GM23248 (cell line): ENCODE measurements at places on chromosomes 6 and 20. TPM values are rescaled to one million over a fixed set of nuclear protein-coding genes. Genes with fewer than 3 reads are reported as not detected.

- peaks cover 11% of the 10 kb centered on the region; the same call in 1 of the 2 replicates for H3K36me3 ChIP-seq
- H3K4me1 ChIP-seq: no peaks in the 10 kb centered on the region
- H3K27me3 ChIP-seq: no peaks in the 10 kb centered on the region
- DNase-seq: no peak
- H3K27ac ChIP-seq: no peak overlapping the region
Measured at GRCh38 chr20:32234135-32234808, 26.6 kb downstream of the POFUT1 start.

Gene PTPRT
- total RNA-seq: not detected in 2 replicates

DNA sequence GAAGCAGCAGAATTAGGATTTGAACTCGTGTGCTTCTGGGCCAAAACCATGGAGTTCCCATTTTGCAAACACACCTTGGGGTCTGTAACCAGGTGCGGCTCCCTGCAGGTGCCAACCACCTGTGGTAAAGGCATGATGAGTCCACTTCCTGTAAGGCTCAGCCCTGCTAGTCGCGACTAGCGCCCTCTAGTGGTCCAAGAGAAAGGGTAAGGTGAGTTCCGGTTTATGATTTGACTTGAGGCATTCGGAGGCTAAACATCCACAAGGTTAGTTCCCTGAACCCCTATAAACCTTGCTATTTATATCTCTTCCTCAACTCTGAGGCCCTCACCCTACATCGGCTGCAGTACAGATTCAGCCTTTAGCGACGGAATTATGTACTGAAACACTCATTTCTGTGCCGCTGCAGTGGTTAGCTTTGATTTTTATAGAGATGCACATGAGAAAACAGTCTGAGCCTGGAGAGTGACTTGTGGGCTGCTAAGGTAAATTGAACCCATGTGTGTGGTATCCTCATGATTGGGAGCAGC is 173.4 kb downstream of the PLCB1 start:
- H3K27me3 ChIP-seq: no peaks in the 10 kb centered on the region
- H3K4me3 ChIP-seq: no peak overlapping the region
- DNase-seq: peak; percentile 50
- no peaks in the 10 kb centered on the region for H3K36me3 ChIP-seq
- H3K27ac ChIP-seq: no peak overlapping the region

DNA sequence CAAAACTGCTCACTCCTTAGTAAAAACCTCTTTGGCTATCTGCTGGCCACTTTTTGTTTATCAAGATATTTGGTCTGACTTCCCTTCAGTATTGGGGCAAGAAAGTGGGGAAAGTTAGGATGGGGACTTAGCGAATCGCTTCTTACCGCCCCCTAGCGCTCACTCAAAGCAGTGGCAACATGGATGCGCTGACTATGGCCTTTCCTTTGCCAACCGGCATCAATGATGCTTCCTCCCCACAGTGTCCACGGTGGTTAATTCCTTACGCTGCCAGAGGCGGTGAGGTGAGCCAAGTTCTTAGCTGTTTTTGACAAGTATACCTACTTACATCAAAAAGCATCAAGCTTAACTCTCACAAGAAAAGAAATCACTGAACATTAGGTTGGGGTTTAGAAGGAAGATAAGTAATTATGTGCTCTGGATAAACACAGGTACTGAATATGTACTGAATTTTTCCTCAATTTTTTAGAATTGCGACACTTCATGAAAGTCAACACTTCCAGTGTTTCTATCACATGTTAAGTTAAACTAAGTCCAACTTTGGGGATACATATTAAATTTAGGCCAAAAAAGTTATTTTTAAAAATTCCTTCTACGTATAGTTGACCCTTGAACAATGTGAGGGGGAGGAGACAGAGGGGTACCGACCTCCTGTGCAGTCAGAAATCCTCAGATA is 86.7 kb downstream of the GMDS start:
- peaks cover 38% of the 10 kb centered on the region for H3K4me1 ChIP-seq
- no peak overlapping the region for H3K27ac ChIP-seq
- peak; percentile 52 for DNase-seq
- H3K4me3 ChIP-seq: no peak overlapping the region
- no peaks in the 10 kb centered on the region for H3K36me3 ChIP-seq

GRCh38 chr6:99614430-99615186 is 8.0 kb downstream of the PRDM13 start:
- no peaks in the 10 kb centered on the region for H3K4me1 ChIP-seq
- H3K4me3 ChIP-seq: 0 out of 2 replicates have a peak overlapping the region, but pooled peaks have one; percentile 16
- no peaks in the 10 kb centered on the region for H3K36me3 ChIP-seq
- H3K27ac ChIP-seq: no peak overlapping the region
- peak; percentile 38 for DNase-seq
- peaks cover 95% of the 10 kb centered on the region for H3K27me3 ChIP-seq

- no peaks in the 10 kb centered on the region for H3K36me3 ChIP-seq
- H3K27ac ChIP-seq: no peak overlapping the region
- H3K27me3 ChIP-seq: peaks cover 17% of the 10 kb centered on the region
- no peaks in the 10 kb centered on the region for H3K4me1 ChIP-seq
Measured at GRCh38 chr6:13339863-13340630, 11.7 kb upstream of the TBC1D7 start.

GRCh38 chr6:147867433-147868226 is 359.1 kb downstream of the SAMD5 start:
- no peaks in the 10 kb centered on the region for H3K4me1 ChIP-seq
- no peak overlapping the region for H3K27ac ChIP-seq
- H3K4me3 ChIP-seq: no peak overlapping the region
- no peaks in the 10 kb centered on the region for H3K27me3 ChIP-seq

DNA sequence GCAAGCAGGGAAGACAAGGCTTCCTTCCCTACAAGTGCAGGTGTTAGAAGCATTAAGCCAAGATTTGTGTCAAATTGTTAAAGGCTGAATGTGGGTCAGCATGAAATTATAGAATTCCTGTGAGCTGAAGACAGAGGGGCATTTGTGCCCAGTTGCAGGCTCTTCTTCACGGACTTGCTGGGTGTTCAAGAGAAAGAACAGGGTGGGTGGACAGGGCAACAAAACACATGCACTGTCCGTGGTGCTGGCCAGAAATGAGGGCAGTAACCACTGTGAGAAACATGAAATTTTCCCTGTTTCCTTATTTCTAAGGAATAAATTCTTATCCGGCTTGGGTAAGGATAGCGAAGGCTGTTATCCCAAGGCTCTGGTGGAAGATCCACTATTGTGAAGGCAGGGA is 579.5 kb upstream of the HTR1E start:
- no peaks in the 10 kb centered on the region for H3K36me3 ChIP-seq
- no peak overlapping the region for H3K27ac ChIP-seq
- no peak for DNase-seq
- no peaks in the 10 kb centered on the region for H3K27me3 ChIP-seq
- no peak overlapping the region for H3K4me3 ChIP-seq

DNA sequence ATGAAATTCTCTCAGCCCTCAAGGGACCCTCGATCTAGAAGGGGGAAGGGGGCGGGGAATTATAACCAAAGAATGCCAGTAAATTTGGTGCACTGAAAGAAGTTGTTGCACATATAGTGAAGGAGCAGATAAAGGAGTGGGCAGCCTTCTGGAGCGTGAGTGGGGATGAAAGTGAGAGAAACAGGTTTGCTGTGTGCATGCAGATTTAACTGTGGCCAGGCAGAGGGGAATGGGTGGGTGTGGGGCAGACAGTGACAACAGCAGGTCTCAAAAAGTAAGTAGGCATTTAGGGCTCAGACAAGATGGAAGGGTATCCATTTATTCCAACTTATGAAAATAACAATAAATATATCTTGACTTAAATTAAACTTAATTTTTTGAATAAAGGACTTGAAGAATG is 149.1 kb downstream of the KCNQ5 start:
- DNase-seq: no peak
- H3K4me1 ChIP-seq: no peaks in the 10 kb centered on the region
- no peaks in the 10 kb centered on the region for H3K36me3 ChIP-seq
- no peak overlapping the region for H3K27ac ChIP-seq
- no peak overlapping the region for H3K4me3 ChIP-seq
- H3K27me3 ChIP-seq: no peaks in the 10 kb centered on the region

- no peak for DNase-seq
- H3K27me3 ChIP-seq: no peaks in the 10 kb centered on the region
- H3K36me3 ChIP-seq: no peaks in the 10 kb centered on the region
- H3K4me3 ChIP-seq: no peak overlapping the region
- peaks cover 8% of the 10 kb centered on the region; the same call in 1 of the 2 replicates for H3K4me1 ChIP-seq
Measured at GRCh38 chr6:108068618-108069017, 5.9 kb downstream of the OSTM1 start.

Gene PRR18
- total RNA-seq: not detected in 2 replicates

DNA sequence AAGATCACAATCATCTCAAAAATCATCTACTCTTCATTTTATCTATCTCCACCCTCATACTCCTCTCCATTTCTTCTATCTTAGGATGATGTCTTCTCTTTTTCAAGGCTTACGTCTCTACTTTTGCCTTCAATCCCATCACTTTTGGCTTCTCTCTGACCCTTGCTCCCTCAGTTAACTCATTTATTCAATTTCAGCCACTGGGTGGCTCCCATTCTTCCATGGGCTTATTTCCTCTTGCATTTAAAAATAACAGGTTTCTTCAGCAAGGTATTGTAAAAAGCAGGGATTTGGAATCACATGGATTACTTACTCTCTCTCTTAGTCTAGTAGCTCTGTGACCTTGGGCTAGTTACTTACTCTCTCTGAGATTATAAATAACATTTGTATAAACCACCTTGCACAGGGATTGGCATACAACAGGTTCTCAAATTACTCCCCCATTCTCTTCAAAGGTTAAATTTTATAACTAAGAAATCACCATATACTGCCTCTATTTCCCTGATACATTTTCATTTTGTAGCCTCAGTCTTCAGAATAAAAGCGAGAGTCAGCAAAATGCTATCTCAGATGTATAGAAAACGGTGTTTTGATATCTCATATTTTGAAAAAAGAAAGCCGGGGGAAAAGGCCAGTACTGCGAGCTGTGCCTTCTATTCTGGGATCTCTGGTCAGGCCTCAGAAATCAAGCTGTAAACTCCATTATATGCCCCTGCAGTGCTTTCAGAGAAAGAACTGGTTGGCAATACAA is 5.5 kb downstream of the ZSCAN12 start:
- no peaks in the 10 kb centered on the region for H3K27me3 ChIP-seq
- DNase-seq: peak; percentile 27
- 0 out of 2 replicates have a peak, but pooled peaks cover 3% of the 10 kb centered on the region for H3K4me1 ChIP-seq

DNA sequence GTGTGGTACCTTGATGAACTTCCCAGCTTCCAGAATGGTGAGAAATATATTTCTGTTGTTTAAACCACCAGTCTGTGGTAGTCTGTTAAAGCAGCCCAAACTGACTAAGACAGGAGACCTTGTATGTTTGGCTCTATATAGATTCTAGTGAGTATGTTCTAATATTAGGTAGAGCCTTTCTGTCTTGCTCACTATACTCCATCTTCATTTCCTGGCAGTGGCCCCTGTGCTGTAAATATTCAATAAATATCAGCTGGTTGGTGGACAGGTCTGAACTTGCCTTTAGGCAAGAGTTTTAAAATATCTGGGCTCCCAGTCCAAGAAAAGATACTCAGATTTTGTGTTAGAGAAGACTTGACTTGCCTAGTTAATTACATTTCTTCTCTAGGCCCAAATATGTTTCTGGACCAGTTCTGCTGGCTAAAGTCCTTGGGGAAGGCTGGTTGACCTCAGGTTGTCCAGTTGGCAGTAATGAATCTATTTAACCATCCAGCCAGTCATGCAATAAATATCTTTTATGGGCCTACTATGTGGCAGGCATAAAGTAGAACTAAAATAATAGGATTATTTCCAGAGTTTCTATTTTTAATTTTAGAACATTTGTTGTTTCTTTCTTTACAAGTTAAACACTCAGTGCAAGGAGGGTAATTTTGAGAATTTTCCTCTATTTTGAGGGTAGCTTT is 22.3 kb downstream of the PPP1R14C start:
- no peak overlapping the region for H3K4me3 ChIP-seq
- DNase-seq: no peak
- H3K4me1 ChIP-seq: peaks cover 11% of the 10 kb centered on the region
- H3K36me3 ChIP-seq: no peaks in the 10 kb centered on the region

- H3K27ac ChIP-seq: no peak overlapping the region
- H3K36me3 ChIP-seq: no peaks in the 10 kb centered on the region
- no peak overlapping the region for H3K4me3 ChIP-seq
- DNase-seq: peak; percentile 89
Measured at GRCh38 chr20:35515949-35516645, 13.4 kb downstream of the C20orf173 start.

DNA sequence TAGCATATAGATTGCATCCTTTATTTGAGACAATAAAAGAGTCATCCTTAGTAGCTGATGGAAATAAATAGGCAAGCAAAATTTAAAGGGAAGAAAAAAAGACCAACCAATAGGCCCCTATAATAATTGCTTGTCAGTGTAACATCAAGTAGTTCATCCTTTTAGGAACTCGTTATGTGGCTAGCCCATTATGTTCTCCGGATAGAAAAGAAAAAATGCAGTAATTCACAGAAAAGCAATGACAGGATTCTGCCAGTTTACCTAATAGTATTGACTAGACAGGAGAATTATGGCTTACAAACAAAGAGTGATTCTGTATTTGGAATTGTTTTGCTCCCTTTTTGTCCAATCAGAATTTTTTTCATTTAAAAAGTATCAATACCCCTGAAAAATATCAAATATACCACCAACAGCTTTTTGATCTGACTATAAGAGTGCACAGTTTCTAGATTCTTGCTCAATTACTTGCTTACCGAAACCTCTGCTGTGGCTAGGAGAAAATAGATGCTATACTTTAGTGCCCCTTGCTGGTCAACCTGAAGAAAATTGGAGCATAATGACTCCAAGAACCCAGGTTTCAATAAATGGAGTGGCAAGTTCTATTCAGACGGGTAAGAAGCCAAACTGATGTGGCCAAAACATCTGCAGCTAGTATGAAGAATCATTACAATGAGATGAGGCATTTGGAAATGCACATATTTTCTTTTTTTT is 91.5 kb upstream of the SASH1 start:
- peak; percentile 85 for DNase-seq
- H3K27ac ChIP-seq: no peak overlapping the region; the same call in 1 of the 2 replicates
- no peak overlapping the region for H3K4me3 ChIP-seq
- H3K4me1 ChIP-seq: peaks cover 14% of the 10 kb centered on the region
- H3K36me3 ChIP-seq: no peaks in the 10 kb centered on the region

DNA sequence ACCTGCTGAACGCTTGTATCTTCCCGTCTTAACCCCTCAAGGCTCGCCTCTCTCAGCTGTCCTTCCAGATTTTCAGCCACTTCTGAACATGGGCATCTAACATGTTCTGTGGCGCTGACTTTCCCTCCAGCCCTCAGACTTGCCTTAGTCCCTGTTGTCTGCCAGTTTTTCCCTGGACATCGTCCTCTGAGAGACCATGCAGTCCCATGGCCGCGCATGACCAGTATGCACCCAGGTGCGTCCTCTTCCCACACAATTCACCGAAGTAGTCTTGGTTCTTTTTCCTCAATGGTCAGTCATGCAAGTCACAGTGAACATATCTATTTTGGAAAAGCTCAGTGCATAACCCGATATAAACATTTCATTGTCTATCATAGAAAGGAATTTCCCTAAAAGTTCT is 9.2 kb downstream of the TUBB2B start:
- H3K36me3 ChIP-seq: no peaks in the 10 kb centered on the region
- DNase-seq: no peak
- H3K4me3 ChIP-seq: no peak overlapping the region
- H3K4me1 ChIP-seq: no peaks in the 10 kb centered on the region

DNA sequence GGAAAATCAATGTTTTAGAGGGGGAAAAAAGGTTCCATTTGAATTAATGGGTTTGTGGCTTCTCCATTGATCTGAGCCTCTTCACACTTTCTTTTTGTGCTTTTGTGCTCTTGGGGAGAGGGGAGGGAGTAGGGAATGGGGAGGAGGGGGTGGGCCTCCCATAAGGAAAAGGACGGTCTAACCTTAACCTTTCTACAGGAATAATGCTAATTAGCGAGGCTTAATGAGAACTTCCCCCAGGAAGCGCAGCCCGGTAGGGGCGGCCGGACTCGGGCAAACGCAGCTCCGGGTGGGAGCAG is 103.0 kb downstream of the NOL4L start:
- no peak overlapping the region for H3K27ac ChIP-seq
- H3K27me3 ChIP-seq: no peaks in the 10 kb centered on the region
- no peaks in the 10 kb centered on the region for H3K4me1 ChIP-seq
- peak overlapping the region; percentile 78 for H3K4me3 ChIP-seq
- no peaks in the 10 kb centered on the region for H3K36me3 ChIP-seq
